ENCODE measurements at places on chromosomes 12 and 14.

DNA sequence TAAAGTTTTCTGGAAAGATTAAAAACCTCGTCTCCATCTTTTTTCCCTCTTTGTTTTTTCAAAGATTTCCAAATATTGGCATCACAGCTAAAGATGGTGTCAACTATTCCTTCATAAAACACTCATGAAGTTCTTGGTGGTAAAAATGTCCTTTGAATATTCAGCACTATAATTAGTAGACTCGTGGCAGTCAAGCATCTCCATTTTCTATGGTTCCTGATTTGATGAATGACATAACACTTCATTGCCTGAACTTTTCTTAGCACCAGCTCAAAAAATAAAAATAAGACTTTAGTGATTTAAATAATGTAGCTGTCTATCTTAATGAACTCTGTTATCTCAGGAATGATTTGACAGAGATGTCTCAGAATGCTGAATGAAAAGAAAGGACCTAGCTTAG lies 19.7 kb downstream of the UBE2N start:
- DNase-seq, result no peak

DNA sequence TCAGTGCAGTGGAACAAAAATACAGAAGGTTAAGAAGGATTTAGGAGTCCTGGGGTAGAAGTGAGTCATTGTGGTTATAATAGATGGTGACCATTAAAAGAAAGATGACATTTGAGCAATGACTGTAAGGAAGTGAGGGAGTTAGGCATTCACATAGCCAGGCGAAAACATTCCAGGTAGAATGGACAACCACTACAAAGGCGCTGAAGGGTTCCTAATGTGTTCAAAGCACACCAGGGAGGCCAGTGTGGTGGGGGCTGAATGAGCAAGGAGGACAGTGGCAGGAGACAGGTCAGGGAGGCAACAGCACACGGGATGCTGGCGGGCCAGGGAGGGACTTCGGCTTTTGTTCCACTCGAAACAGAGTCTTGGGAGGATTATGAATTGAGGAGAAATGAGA lies 129.9 kb downstream of the NPAS3 start:
- DNase-seq, result no peak

DNA sequence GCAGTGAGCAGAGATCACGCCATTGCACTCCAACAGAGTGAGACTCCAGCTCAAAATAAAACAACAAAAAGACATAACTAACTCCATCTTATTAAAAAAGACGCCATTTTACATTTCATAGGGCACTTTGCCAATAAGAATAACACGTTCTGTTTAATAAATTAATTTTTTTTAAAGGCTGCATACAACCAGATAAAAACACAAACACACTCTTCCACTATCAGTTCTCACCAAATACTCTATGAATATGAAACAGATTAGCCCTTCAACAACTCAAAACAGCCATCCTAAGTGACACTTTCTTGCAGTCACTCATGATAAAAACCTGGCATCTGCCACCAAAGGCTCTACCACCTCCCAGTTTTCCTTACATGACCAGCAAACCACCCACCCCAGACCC lies 16.1 kb downstream of the AICDA start:
- no peak for DNase-seq

GRCh38 chr14:103089386-103090335 lies 4.9 kb upstream of the EXOC3L4 start:
- DNase-seq, result no peak

- DNase-seq, result peak; percentile 56
These were observed 73.1 kb upstream of the GPR68 start for GRCh38 chr14:91317381-91318308.
